NCI-H2081 treated with DMSO at 0.1 percent for 48 hours (cell line): ENCODE measurements at places on chromosomes 3 and 15.

DNA sequence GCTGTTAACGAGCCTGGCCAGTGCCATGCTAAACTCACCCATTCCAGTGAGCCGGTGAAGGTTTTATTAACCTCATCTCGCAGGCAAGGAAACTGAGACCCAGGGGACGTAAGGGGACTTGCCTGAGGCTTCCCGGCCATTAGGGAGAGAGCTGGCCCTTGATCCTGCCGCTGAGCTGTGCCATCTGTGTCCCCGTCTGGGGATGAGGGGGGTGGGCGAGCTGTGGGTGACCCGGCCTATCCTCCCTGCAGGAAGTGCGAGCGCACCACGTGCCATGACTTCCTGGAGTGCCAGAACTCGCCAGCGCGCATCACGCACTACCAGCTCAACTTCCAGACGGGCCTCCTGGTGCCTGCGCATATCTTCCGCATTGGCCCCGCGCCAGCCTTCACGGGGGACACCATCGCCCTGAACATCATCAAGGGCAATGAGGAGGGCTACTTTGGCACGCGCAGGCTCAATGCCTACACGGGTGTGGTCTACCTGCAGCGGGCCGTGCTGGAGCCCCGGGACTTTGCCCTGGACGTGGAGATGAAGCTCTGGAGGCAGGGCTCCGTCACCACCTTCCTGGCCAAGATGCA is 88.5 kb downstream of the FBLN2 start:
- no peak for DNase-seq

- DNase-seq, result no peak
These were observed 61.0 kb downstream of the TLE3 start for GRCh38 chr15:70036585-70037291.

- DNase-seq, result no peak
These were observed 639 bp downstream of the NIPA1 start for GRCh38 chr15:22786868-22787698.

GRCh38 chr3:184373422-184373821 is 4.6 kb downstream of the THPO start:
- no peak for DNase-seq

DNA sequence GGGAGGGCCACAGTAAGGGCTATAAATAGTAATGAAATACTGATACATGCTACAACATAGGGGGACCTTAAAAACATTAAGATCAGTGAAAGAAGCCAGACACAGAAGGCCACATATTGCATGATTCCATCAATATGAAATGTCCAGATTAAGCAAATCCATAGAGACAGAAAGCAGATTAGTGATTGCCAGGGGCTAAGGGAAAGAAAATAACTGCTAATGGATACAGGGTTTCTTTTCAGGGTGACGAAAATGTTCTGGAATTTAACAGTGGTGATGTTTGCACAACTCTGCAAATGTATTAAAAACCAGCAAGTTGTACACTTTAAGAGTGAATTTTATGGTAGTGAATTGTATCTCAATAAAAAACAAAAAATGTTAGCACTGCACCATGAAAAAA is 37.0 kb downstream of the PIK3R4 start:
- no peak for DNase-seq

DNA sequence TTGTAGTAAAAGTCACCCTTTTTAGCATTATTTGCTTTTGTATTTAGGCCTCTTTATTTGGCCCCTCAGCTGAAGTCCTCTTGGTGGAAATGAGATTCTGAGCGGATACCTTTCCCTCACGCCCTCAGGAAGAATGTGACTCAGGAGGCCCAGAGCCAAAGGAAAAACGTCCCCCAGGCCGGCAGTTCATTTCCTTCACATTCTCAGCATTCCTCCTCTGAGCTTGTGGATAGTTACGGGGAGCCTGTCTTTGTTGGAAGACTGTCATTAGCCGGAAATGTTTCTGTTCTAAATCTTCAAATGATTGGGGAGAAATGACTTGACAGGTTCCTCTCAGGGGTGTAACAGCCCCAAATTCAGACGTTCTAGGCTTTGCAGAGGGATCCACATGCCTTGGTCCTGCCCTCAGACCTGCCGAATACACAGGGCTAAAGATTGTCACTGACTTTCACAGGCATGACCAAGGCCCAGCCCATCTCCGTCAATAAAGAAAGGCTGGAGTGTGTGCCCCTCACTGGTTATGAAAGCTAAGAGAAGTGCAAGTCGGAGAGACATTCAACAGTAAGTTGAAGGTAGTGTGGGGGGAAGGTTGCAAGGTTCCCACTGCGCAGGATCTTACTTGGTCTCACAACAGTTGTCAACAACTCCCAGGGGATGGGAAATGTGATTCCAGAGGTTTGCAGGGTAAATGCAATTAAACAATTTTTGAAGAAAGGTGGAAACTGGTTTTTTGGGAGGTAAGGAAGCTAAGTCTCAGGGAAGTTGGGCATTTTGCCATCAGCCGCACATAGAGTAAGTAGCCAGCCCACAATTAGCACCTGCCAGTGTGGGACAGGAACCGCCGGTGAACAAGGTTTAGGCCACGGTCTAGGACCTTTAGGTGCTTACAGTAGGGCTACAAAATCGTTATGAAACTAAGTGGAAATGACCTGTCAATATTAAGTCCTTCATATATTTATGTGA is 39.7 kb upstream of the MYZAP start:
- no peak for DNase-seq

- no peak for DNase-seq
These were observed 174.6 kb downstream of the KLHL25 start for GRCh38 chr15:85619992-85620689.

DNA sequence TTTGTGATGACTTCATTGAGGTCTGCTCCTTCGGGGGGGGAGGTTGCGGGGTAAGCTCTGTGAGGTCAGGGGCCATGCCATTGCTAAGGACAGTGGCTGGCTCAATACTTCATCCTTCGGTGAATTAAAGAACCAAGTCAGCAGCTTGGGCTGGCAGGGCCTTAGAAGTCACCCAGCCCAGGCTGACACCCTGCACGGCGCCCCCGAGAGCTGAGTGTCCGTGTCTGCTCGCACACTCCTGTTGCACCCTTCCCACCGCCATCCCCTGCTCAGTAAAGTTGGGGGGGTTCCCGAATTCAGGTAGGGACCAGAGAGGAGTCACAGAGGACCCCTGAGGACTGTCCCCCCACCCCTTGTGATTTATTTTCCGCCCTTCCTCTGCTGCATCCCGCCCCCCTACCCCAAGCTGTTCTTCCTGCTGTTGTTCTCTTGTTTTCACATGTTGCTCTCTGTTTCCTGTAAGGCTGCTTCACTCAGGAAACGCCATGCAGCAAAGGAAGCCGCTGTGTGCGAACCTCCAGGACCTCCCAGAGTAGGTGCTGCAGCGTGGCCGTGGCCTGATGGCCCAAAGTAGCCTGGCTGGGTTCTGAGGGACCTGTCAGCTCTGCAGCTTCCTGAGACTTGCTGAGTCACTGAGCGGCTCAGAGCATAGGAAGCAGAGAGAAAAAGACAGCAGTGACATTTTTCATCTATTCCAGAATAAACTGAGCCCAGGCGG is 14.4 kb downstream of the EFCC1 start:
- DNase-seq, result no peak

DNA sequence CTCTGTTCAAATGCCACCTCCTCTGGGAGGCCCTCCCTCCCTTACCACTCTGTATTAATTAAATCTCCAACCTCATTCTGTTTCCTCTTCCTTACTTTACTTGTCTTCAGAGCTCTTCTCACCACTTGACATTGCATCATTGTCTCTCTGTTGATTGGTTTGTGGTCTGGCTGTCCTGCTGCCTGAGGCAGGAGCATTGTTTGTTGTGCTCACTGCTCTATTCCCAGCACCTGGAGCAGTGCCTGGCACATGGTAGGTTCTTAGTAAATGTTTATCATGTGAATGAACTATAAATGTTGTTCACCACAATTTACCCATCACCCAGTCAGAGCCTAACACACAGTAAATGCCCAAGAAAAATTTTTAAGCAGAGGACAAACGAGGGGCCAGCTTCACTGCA is 6.7 kb upstream of the BFSP2 start:
- no peak for DNase-seq

- DNase-seq, result no peak
These were observed 161.7 kb downstream of the POLR2M start for GRCh38 chr15:57867970-57868798.

DNA sequence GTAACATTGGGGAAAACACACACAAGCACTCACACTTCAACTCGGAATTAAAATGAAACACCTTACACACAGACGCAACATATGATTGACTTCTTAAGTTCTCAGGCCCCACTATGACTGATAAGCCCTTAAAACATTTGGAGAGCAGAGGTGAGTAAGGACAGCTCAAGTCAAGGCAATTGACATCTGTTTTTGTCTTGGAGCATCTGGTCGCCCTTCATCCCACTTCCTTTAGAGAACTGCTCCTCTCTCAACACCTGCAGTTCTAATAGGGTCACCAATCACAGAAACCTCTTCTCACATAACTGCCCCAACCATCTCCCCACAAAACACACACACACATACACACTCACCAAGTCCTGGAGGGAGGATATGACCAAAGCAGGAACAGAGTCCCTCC is 43.4 kb downstream of the ERC2 start:
- no peak for DNase-seq
